Hypothalamus (tissue), 51 donors: ENCODE measurements at places on chromosomes 2 and 18.

GRCh38 chr18:70709720-70710119 is 420.9 kb downstream of the SOCS6 start:
- DNase-seq = no peak

DNA sequence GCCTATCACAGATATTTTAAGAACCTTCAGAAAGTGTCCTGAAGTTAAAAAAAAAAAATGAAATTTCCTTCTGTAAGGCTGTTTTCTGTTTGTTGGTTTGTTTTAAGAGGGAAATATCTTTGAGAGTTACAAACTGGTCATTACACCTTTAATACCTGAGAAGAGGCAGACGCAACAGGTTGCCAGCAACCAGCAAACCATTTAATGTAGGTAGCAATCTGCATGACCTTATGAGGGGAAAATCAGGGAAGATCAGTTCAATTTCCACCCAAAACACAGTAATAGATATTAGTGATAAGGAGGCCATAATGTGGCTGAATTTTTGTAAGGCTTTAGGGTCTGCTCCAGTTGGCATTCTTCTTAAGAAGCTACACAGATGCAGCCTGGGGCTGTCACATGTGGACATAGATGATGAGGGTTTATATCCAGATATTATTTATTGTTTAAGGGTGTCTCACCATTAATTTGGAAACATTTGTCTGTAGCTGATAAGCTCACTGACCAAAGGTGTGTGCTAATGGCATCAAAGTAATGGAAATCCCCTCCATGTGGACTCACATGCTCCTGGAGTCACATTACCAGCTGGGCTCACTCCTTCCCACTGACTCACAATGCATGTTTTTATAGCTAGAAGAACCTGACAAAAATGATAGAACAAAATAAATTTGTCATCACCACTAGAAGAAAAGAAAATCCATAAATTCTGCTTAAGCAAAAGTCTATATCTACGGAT is 83.5 kb upstream of the DTNA start:
- no peak for DNase-seq

GRCh38 chr2:170284205-170284604 is 106.3 kb downstream of the MYO3B start:
- DNase-seq = no peak

GRCh38 chr18:65352186-65352585 is 398.6 kb upstream of the CDH7 start:
- DNase-seq = no peak

- no peak for DNase-seq
These were observed 5.2 kb downstream of the RETREG2 start for GRCh38 chr2:219183151-219183772.

GRCh38 chr2:180413336-180413735 is 406.2 kb upstream of the CWC22 start:
- DNase-seq = no peak

GRCh38 chr2:150126143-150126740 is 361.2 kb downstream of the RND3 start:
- no peak for DNase-seq
